ENCODE measurements at places on chromosomes 6 and 20.
A peak's percentile ranks its signal among the peaks of the same experiment; 100 is the strongest.

DNA sequence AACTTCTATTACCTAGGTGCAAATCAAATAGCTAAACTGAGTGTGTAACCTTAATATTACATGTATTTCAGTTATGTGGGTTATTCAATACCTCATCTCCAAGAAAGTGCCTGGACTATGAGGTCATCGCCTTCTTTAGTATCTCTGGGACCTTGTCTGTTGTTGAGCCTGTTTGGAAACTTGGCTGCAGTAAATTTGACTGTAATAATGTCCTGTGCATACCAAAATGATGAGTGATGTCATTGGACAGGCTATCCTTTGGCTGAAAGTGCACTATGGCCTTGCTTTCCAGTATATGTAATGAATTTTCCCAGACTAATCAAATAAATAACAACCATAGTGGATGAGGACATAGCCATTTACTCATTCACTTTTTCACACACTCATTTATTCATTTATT lies 455.1 kb downstream of the ADGRB3 start:
- no peak for DNase-seq

- no peak for DNase-seq
Observed at GRCh38 chr6:138522611-138523010, 23.3 kb upstream of the NHSL1 start.

DNA sequence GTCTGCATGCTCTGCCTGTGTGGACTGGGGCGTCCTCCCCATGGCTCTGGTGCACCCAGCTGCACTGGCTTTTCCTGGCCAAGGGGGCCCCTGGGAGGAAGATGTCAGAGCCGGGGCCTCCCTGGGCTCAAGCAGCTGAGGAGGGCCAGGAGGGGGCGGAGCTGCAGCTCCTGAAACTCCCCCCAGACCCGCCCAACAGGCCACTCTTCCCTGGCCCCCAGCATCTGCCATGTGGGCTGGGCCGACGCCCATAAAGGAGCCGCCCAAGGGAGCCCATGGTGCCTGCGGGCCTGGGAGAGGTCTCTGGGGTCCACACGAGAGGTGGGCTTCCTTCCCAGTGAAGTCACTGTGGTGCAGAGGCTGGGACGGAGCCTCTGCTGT lies 4.0 kb downstream of the RBBP8NL start:
- peak; percentile 36 for DNase-seq

DNA sequence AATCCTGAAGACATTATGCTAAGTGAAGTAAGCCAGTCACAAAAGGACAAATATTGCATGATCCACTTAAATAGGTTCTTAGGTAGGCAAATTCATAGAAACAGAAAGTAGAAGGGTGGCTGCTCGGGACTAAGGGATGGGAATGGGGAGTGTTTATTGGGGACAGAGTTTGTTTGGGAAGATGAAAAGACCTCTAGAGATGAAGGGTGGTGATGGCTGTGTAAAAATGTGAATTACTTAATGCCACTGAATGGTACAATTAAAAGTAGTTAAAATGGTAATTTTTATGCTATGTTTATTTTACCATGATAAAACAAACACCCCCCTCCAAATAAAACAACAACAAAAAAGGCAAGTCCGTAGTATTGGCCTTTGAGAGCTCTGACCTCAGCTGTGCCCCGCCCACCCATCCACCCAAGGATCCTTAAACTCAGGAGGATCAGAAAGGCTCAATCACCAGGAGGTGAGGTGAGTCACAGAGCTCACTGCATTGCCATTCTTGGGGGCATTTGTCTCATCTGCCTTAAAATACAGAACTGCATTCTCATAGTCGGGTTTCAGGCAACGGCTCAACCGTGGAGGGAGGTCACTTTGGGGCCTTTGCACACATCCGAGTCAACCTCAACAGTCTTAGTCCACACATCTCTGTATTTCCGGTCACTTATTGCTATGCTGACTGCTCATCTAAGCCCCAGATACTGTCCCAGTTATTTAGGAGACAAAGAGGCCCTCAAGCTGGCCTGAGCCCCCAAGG lies 96.7 kb downstream of the SLC22A23 start:
- DNase-seq, result peak; percentile 59

DNA sequence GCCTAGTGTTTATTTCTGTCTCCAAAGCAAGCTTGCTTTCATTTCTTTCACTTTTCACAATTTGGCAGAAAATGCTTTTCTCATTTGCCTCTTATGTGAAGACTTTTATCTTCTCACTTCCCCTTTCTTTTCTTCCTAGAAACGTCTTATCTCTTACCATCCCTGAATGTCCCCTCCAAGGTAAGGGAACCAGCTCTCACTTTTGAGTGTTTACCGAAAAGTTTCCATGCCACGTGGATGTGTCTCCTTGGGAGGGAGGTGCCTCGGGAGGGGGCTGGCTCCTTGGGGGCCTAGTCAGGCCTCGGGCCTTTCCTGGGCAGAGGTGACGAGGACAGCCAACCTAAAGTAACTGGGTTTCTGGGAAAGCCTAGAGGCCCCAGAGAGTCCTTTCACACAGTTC lies 127.4 kb downstream of the CD24 start:
- DNase-seq, result no peak

DNA sequence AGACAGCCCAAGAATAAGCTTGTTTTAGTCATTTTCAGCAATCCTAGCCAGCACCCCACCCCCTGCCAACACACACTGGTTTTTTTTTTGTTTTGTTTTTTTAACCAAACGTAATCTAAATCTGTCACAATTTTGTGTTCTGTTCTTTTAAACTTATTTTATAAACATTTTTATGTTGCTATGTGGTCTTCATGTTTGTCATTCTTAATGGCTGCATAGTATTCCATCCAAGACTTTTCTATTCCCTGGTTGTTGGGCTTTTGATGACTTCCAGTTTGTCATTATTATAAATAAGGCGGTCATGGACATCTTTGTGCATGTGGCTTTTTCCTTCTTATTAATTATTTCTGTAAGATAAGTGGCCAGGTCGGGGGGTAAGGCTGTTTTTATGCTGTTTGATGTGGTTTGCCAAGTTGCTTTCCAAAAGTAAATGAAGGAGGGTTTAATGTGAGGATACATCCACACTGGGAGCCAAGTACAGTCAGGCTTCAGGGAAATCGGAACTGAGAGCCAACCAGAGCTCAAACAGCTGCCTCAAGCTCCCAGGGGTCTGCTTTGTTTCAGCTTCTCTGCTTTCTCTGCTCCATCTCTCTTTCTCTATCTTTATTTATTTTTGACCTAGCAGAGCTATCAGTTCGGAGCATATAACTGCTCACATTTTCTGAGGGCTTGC lies 125.8 kb downstream of the VEGFA start:
- DNase-seq, result no peak

- peak; percentile 89 for DNase-seq
Observed at GRCh38 chr6:38149531-38149930, 330.0 kb downstream of the ZFAND3 start.

- DNase-seq, result no peak
Observed at GRCh38 chr6:45388328-45388727, 10.6 kb upstream of the SUPT3H start.

DNA sequence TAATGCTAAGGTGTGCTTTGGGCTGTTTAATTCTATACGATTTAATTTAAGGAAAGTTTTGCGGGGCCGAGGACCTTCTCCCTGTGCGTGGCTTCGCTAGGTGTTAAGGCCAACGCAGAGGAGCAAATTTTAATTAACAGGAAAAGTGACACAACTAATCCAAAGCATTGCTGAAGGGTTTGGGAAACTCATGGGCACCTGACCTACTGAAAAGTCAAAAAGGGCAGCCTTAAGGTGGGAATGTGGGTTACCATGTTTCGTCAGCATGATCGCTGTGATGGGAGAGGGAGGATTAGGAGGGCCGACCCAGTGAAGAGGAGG lies 415 bp upstream of the CUL9 start:
- no peak for DNase-seq

GRCh38 chr6:5665173-5665572 lies 341.6 kb downstream of the NRN1 start:
- DNase-seq, result no peak

- DNase-seq, result peak; percentile 98
Observed at GRCh38 chr6:33851959-33852358, 48.2 kb upstream of the MLN start.

GRCh38 chr20:49292010-49292409 lies 14.2 kb upstream of the ZNFX1 start:
- no peak for DNase-seq

- no peak for DNase-seq
Observed at GRCh38 chr6:111862741-111863140, 10.5 kb downstream of the FYN start.

- no peak for DNase-seq
Observed at GRCh38 chr6:138450445-138450844, 46.4 kb downstream of the HEBP2 start.

- peak; percentile 55 for DNase-seq
Observed at GRCh38 chr20:45098103-45098773, 2.7 kb downstream of the KCNS1 start.

DNA sequence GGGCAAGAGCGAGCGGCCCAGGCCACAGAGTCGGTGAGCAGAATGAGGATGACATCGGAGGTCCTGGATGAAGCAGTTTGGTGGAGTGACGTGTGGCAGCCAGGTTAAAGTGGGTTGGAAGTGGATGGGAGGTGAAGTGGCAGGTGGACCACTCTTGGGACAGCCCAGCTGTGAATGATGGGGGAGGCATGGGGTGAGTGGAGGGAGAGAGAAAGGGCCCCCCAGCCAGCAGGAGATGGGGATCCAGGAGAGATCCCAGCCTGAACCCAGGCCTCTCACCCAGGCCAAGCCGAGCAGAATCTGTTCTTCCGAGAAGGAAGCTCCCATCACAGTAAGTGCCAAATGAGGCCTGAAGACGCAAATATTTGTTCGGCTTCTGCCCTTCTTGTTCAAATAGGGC lies 27.0 kb upstream of the SLC32A1 start:
- DNase-seq, result no peak

- no peak for DNase-seq
Observed at GRCh38 chr6:157999168-158000051, 17.7 kb downstream of the SYNJ2 start.

DNA sequence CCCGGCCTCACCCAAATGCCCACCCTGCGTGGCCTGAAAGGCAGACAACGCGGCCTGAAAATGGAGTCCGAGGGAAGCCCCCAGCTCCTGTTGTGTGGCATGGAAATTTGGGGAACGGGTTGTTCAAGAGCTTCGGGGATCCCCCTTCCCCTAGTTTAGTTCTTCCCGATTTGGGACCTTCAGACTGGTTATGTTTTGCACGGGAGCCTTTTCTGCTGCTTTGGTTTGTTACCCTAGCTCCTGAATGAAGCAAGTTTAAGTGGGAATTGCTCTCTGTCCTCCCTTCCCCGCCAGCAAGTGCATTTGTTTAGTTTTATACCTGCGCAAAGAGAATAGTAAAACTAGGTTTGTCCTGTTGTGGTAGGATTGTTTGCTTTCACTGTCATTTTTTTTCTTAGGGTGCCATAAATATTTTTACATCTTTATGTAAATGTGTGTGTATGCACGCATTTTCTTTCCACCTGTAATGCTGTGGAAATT lies 604 bp downstream of the SH3BGRL2 start:
- no peak for DNase-seq

GRCh38 chr20:8953300-8953699 lies 115.6 kb upstream of the PLCB4 start:
- DNase-seq, result no peak

- no peak for DNase-seq
Observed at GRCh38 chr6:128493877-128494276, 26.5 kb downstream of the PTPRK start.

GRCh38 chr6:75065523-75065922 lies 140.3 kb downstream of the COL12A1 start:
- no peak for DNase-seq

DNA sequence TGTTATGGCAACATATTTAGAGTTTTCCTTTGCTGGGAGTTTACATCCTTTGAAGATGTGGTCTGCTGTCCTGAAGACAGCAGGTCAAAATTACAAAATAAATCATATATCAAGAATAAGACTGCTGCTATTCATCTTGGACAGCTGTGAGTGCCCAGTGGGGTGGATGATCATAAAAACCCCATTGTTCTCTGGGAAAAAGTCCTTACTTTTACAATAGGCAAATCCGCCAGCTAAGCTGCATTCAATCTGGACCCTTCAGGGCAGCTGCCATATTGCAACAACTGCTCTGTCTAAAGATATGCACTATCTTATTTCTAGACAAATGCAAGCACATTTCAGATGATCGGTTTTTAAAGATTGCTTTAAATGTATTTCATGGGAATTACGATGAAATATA lies 19.4 kb downstream of the CASS4 start:
- DNase-seq, result no peak

GRCh38 chr20:37223053-37223452 lies 38.6 kb downstream of the GHRH start:
- no peak for DNase-seq

- no peak for DNase-seq
Observed at GRCh38 chr6:108655806-108656651, 95.3 kb downstream of the FOXO3 start.

DNA sequence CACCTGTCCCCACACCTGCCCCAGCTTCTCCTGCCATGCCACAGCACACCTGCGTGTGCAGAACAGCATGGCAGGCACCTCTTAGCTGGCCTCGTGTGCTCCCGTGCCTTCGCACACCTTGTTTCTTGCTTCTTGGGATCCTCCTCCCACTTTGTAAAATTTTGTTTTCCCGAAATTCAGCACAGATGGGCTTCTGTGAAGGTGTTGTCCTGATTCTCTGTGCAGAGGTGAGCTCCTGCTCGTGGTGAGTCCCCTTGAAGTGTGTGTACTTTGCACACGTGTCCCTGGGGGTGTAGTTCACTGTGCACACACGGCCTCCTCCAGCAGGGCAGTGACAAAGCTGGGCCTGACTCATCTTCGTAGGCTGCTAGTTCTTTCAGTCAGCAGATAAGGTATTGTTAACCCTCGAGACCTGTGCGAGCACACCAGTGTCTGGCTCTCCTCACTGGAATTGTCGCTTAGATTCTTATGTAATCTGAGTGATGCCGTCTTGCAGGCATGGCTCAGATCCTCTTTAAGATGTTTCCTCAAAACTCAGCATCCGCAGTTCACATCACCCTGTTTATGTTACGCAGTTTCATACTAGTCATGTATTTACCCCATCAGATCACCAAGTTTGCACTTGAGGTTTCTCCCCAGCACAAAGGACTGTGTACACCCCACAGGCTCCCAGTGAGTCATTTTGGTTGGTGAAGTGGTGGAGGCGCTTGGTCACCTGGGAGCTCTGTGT lies 77.7 kb downstream of the CDYL start:
- DNase-seq, result no peak

DNA sequence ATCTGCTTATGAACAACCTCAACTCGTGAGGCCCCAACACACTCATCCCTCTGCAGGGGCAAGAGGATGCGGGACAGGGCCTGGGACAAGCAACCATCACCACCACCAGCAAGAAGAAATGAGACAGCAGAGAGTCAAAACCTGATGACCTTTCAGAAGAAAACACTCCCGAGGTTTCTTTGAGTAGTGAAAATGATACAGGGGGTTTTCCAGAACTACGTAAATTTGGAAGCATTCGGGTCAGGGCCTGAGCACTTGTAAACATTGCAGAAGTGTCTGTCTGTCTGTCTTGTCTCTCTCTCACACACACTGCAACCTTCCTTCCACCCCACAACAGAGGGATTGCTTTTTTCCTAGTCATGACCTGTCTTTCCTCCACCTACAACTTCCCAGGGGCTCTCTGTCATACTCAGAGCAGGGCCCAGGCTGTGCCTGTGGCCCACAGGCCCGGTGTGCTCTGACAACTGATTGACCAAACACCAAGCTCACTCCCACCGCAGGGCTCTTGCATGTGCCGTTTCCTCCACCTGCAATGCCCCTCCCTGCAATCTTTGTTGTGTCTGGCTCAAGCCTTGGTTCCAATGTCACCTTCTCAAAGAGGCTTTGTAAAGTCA lies 90.9 kb downstream of the BMP7 start:
- no peak for DNase-seq

- no peak for DNase-seq
Observed at GRCh38 chr6:18733921-18734550, 346.9 kb downstream of the RNF144B start.

- no peak for DNase-seq
Observed at GRCh38 chr6:133088931-133089695, 152.0 kb upstream of the EYA4 start.

All from WERI-Rb-1 (cell line).